ELR (cell line): ENCODE measurements at places on chromosomes 5 and 9.

DNA sequence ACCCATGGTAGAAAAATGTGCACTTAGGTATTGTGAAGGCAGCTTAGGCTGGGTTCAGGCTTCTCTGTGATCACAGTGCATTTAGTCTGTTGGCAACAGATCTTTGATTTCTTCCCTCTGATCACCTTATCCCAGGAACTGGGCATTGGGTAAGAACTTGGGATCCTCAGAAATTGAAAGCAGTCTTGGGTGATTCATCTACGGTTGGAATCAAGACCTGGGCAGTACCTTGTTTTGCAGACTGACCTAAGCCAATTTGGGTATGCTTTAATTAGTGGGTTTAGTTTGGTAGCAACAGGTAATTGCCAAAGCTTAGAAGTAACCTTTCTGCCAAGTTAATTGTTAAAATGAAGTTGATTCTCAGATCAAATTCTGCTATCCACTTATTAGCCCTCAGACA is 17.8 kb downstream of the ENTREP1 start:
- no peak for DNase-seq

- no peak for DNase-seq
Observed at GRCh38 chr9:112239284-112239683, 64.2 kb upstream of the SUSD1 start.

DNA sequence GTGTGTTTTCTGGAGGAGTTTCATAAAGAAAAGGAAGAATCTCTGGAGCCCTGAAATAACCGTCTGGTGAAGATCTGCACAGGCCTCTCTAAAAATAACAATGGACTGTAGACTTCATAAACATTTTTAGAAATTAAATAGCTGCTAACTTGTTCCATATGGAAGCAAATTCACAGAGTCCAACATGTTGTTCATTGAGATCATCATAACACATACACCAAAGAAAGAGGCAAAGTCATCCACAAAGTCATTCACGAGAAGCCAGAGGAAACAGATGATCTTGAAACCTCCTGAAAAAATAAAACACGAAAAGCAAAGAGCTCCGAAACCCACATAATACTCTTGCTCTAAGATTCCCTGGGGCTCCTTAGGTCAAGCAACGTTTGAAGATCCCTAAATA is 347.8 kb downstream of the EFNA5 start:
- no peak for DNase-seq

- peak; percentile 70 for DNase-seq
Observed at GRCh38 chr5:10456583-10457420, 15.1 kb downstream of the ROPN1L start.

- DNase-seq: peak; percentile 58
Observed at GRCh38 chr5:154366353-154366752, 79.4 kb upstream of the SAP30L start.

GRCh38 chr5:64939772-64940510 is 171.2 kb downstream of the CWC27 start:
- DNase-seq: peak; percentile 50
